ENCODE measurements at places on chromosomes 4 and X. TPM values are rescaled to one million over a fixed set of nuclear protein-coding genes. Genes with fewer than 3 reads are reported as not detected.

The GPR50 gene
- total RNA-seq, result not detected

The C4orf50 gene
- total RNA-seq, result 0.71 TPM

The MID1 gene
- 47.2 TPM for total RNA-seq

The GSTCD gene
- total RNA-seq, result 16.4 TPM

The COL4A6 gene
- 0.36 TPM for total RNA-seq

The SH3TC1 gene
- 24.4 TPM for total RNA-seq

The GSX2 gene
- not detected for total RNA-seq

GRCh38 chr4:96691521-96691920, 851.6 kb downstream of the PDHA2 start:
- no peak overlapping the region for H3K27ac ChIP-seq
- H3K4me1 ChIP-seq, result no peaks in the 10 kb centered on the region
- H3K4me3 ChIP-seq, result no peak overlapping the region

DNA sequence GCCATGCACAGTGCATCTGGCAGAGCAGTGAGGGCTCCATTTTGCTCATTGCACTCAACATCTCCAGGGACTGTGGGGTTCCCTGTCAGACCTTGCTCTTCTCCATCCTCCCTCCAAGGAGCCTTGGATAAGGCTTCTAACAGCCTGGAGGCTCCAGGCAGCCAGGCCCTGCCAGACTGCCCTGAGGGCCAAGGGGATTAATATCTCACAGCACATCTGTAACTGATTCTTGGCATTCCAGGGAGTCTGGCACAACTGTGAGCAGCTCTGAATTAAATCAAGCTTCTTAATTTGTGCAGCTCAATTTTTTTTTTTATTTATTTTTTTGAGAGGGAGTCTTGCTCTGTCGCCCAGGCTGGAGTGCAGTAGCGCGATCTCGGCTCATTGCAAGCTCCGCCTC, 224.5 kb upstream of the PGRMC2 start:
- DNase-seq, result no peak
- H3K27me3 ChIP-seq, result no peaks in the 10 kb centered on the region
- no peaks in the 10 kb centered on the region for H3K36me3 ChIP-seq
- no peak overlapping the region for H3K4me3 ChIP-seq

GRCh38 chrX:110043506-110043905, 40.6 kb downstream of the TMEM164 start:
- H3K4me1 ChIP-seq, result peaks cover 6% of the 10 kb centered on the region
- no peaks in the 10 kb centered on the region for H3K36me3 ChIP-seq
- no peaks in the 10 kb centered on the region for H3K27me3 ChIP-seq
- no peak overlapping the region for H3K27ac ChIP-seq

DNA sequence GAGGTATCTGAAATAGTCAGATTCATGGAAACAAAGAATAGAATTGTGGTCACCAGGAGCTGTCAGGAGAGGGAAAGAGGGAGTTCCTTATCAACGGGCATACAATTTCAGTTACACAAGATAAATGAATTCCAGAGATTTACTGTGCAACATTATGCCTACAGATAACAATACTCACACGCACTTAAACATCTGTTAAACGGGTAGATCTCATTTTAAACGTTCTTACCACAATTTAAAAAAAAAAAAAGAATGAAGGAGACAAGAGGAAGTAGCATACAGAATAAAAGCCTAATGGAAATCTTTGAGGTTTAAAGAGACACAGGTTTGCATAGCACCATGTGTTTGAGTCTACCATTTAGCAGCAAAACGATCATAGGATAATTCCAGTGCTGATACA, 298.0 kb downstream of the DKK2 start:
- H3K27me3 ChIP-seq, result no peaks in the 10 kb centered on the region
- no peaks in the 10 kb centered on the region for H3K36me3 ChIP-seq
- no peaks in the 10 kb centered on the region for H3K4me1 ChIP-seq
- no peak for DNase-seq

GRCh38 chr4:70994387-70995099, 1.1 kb downstream of the DCK start:
- peak overlapping the region; percentile 87 for H3K27ac ChIP-seq
- H3K4me1 ChIP-seq, result peaks cover 45% of the 10 kb centered on the region
- peak overlapping the region; percentile 84 for H3K4me3 ChIP-seq
- H3K27me3 ChIP-seq, result no peaks in the 10 kb centered on the region

- no peaks in the 10 kb centered on the region for H3K36me3 ChIP-seq
- no peak for DNase-seq
- H3K27ac ChIP-seq, result no peak overlapping the region
- no peaks in the 10 kb centered on the region for H3K27me3 ChIP-seq
These were observed 333.8 kb upstream of the PCDH7 start for GRCh38 chr4:30386266-30386895.

DNA sequence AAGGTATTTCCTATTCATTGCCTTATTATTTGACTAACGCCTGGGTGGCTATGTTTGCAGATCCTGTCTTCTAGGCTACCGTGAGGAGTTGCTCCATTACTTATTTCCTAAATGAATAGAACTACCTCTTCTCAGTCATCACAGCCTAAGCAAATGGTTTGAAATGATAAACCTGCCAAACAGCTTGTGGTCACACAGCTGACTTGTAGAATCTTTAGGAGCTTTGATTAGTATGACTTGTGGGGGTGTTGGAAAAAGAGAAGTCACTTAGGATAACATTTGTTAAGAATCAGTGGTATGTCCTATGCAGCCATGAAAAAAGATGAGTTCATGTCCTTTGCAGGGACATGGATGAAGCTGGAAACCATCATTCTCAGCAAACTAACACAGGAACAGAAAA, 169.3 kb downstream of the PPARGC1A start:
- H3K27ac ChIP-seq, result no peak overlapping the region
- H3K4me1 ChIP-seq, result no peaks in the 10 kb centered on the region
- H3K4me3 ChIP-seq, result no peak overlapping the region
- no peak for DNase-seq
- H3K27me3 ChIP-seq, result no peaks in the 10 kb centered on the region

DNA sequence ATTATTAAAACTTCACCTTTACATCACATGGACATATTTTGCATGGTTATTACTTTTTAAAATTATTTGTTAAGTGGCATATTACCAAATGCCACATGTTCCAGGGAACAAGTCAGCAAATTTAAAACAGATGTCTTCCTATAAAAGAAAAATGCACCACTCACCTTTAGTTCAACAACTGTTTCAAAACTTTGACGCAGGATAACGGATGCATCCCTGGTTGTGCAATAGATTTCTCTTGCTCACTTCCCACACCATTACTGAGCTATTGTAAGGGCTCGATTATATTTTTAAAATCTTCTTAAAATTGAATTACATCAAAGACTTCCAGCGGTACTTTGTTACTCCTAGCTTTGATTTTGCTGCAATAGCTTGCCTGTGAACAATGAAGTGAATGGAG, 93.0 kb upstream of the ARHGAP24 start:
- H3K36me3 ChIP-seq, result no peaks in the 10 kb centered on the region
- no peaks in the 10 kb centered on the region for H3K4me1 ChIP-seq
- no peak for DNase-seq
- H3K27ac ChIP-seq, result no peak overlapping the region
- H3K27me3 ChIP-seq, result no peaks in the 10 kb centered on the region

DNA sequence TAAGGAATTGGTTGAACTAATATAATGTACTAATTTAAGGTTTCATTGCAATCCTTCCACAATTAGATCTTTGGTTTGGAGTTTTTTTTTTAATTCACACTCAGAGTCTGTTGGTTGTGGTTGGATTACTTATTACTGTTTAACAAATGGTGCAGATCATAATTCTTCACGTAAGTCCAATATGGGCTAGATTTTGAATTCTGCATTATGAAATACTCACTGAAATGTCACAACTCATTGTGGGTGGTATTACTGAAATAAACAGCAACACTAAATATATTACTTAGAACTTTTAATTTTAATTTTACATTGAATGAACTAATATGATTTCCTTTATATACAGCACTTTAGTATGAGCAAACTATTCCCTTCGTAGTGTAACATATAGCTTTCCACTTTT, 94.2 kb upstream of the MYOZ2 start:
- peaks cover 86% of the 10 kb centered on the region for H3K4me1 ChIP-seq
- no peak overlapping the region for H3K4me3 ChIP-seq
- H3K27ac ChIP-seq, result peak overlapping the region; percentile 98

DNA sequence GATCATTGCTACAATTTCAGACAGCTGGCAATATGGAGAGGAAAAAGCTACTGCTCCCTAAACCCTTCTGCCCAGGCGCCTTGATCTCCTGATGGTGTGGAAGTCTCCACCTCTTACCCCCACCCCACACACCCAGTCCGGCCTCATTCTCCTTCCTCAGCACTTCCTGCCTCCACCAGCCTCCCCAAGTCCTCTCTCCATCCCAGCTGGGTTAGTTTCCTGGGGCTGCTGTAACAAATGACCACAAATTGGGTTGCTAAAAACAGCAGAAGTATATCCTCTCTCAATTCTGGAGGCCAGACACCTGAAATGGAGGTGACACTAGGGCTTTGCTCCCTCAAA, 1.1 kb upstream of the CCNQ start:
- H3K27me3 ChIP-seq, result no peaks in the 10 kb centered on the region
- no peak for DNase-seq
- peak overlapping the region; percentile 54 for H3K4me3 ChIP-seq

GRCh38 chr4:176492646-176493302, 173.0 kb downstream of the SPCS3 start:
- no peaks in the 10 kb centered on the region for H3K27me3 ChIP-seq
- H3K4me1 ChIP-seq, result no peaks in the 10 kb centered on the region
- no peak overlapping the region for H3K27ac ChIP-seq

DNA sequence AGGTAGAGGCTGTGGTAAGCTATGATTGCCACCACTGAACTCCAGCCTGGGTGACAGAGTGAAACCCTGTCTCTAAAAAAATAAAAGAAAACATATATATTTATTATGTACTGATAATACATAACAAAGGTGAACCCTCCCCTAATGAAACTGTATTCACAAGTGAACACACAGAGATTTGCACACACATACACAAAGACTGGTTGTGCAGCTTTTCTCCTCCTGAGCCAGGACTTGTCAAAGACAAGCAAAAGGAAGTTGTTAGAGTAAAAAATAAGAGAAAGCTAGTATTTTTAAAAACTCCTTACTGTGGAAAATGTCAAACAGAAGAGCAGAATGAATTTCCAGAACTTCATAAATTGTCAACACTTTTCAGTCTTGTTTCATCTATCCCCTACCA, 1.5 kb upstream of the GRSF1 start:
- H3K36me3 ChIP-seq, result no peaks in the 10 kb centered on the region
- H3K27me3 ChIP-seq, result no peaks in the 10 kb centered on the region
- H3K4me1 ChIP-seq, result peaks cover 22% of the 10 kb centered on the region
- H3K4me3 ChIP-seq, result no peak overlapping the region

DNA sequence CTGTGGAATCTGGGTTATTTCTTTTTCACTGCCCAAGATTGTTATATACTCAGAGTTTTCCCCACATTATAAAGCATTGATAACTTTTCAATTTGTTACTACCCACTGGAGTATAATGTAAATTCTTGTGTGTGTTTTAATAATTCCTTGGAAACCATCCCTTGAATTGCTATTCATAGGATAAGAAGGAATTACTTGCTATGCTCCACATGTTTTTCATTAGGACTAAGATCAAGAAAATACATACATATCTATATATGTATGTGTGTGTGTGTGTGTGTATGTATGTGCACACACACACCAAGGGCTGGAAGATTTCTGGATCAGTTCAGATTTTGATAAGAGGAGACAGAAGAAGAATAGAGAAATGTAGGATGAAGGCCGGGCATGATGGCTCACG, 206.4 kb upstream of the JADE1 start:
- no peak for DNase-seq
- H3K4me3 ChIP-seq, result no peak overlapping the region
- H3K4me1 ChIP-seq, result peaks cover 27% of the 10 kb centered on the region
- H3K27me3 ChIP-seq, result no peaks in the 10 kb centered on the region
- no peaks in the 10 kb centered on the region for H3K36me3 ChIP-seq

- H3K4me3 ChIP-seq, result no peak overlapping the region
- H3K36me3 ChIP-seq, result no peaks in the 10 kb centered on the region
- H3K27ac ChIP-seq, result no peak overlapping the region
- H3K4me1 ChIP-seq, result no peaks in the 10 kb centered on the region
- no peak for DNase-seq
These were observed 23.8 kb downstream of the CTSO start for GRCh38 chr4:155929833-155930232.

GRCh38 chr4:80566203-80566872, 230.8 kb downstream of the CFAP299 start:
- no peak for DNase-seq
- no peaks in the 10 kb centered on the region for H3K4me1 ChIP-seq
- no peak overlapping the region for H3K4me3 ChIP-seq
- H3K36me3 ChIP-seq, result no peaks in the 10 kb centered on the region

DNA sequence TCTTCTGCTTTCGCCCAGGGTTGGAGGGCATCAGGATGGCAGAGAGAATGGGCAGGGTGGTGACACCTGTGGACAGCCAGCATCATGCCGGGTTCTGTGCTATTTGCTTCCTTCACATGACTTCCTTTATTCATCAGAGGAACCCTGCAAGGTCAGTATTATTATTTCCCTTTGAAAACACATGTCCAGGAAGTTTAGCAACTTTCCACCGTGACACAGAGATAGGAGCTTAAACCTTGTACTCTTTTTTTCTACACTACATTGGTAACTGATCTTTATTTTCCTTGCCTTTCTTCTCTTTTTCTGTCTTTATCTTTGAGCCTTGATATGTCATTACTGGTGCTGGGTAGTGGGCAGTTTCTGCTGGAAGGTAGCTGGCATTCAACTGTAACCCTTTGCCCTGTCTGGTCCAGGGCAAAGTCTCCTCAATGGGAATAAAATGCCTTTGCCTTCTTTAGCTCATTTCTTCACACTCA, 5.0 kb upstream of the MGST2 start:
- no peaks in the 10 kb centered on the region for H3K36me3 ChIP-seq
- no peak for DNase-seq
- no peaks in the 10 kb centered on the region for H3K27me3 ChIP-seq
- H3K27ac ChIP-seq, result no peak overlapping the region
- H3K4me1 ChIP-seq, result no peaks in the 10 kb centered on the region

GRCh38 chrX:69948276-69948797, 101.4 kb downstream of the AWAT2 start:
- no peak for DNase-seq
- H3K27ac ChIP-seq, result no peak overlapping the region
- H3K4me1 ChIP-seq, result no peaks in the 10 kb centered on the region
- H3K27me3 ChIP-seq, result no peaks in the 10 kb centered on the region
- no peaks in the 10 kb centered on the region for H3K36me3 ChIP-seq
- no peak overlapping the region for H3K4me3 ChIP-seq

GRCh38 chr4:165982934-165983333, 109.9 kb downstream of the TLL1 start:
- H3K4me1 ChIP-seq, result no peaks in the 10 kb centered on the region
- H3K4me3 ChIP-seq, result no peak overlapping the region
- DNase-seq, result no peak

- H3K4me1 ChIP-seq, result peaks cover 25% of the 10 kb centered on the region
- DNase-seq, result no peak
- no peaks in the 10 kb centered on the region for H3K27me3 ChIP-seq
- H3K36me3 ChIP-seq, result no peaks in the 10 kb centered on the region
These were observed 19.1 kb downstream of the SLAIN2 start for GRCh38 chr4:48360285-48361011.
